Prostate gland (tissue), 2 donors: ENCODE measurements at places on chromosomes 6 and 20.

DNA sequence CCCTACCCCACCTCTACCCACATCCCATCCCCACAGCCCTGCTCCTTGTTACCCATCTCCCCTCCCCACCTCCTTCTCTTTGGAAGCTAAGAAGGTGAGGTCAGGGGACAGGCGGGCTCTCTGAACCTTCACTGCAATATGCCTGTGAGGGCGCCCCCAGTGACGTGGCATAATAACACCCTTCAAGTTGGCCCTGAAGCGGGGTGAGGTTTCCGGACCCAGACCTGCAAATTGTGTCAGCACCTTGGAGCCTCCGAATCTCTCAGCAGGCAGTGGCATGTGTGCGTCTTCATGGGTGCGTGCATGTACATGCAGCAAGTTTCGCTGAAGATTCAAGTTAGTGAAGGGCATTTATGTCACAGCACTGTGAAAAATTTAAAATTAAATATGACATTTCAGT, 114.6 kb downstream of the SOBP start:
- no peak overlapping the region for H3K4me3 ChIP-seq
- no peak overlapping the region for H3K27ac ChIP-seq
- no peaks in the 10 kb centered on the region for H3K36me3 ChIP-seq
- H3K27me3 ChIP-seq: no peaks in the 10 kb centered on the region
- no peaks in the 10 kb centered on the region for H3K4me1 ChIP-seq
- no peak for DNase-seq

DNA sequence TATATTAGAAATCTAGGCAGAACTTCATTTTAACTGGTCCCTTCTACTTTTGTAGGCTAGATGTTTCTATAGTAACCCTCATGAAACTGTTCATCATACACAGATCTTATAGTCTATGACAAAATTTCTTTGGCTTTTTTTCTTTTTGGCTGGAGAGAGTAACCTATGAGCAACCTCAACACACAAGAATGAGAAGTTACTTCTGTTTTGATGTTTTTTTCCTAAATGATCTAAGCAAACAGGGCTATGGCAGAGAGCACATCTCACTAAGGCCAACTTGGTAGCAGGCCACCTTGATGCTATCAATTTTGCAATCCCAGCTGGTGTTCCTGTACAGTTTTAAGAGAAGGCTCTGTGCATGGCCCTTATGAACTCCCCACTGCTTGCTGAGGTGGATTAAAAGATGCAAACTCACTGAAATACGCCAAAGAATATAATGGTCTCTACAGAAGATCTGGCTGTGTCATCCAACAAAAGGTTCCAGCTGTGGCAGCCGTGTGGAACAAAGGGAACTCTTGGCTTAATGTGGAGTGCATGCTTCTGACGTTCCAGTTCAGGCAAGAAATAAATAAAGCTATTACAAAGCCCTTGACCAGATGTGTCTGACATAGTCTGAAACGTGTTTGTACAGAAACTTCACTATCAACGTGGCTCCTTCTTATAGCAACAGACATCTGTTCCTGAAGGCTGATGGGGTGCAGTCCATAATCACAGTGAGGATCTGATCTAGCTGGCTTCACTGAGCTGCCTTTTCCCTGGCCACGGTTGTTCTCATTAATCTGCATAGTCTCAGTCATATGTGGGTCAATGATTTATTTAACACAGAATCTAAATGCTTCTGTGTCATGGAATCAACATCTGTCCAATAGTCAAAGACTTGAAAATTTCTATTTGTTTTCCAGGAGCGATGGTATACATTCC, 481.1 kb downstream of the BMP2 start:
- DNase-seq: no peak
- no peaks in the 10 kb centered on the region for H3K36me3 ChIP-seq
- H3K27me3 ChIP-seq: no peaks in the 10 kb centered on the region
- H3K27ac ChIP-seq: no peak overlapping the region

GRCh38 chr6:161682982-161683381, 409.1 kb upstream of the AGPAT4 start:
- H3K27ac ChIP-seq: no peak overlapping the region
- H3K4me3 ChIP-seq: no peak overlapping the region
- H3K36me3 ChIP-seq: no peaks in the 10 kb centered on the region
- H3K27me3 ChIP-seq: no peaks in the 10 kb centered on the region
- no peak for DNase-seq
- no peaks in the 10 kb centered on the region for H3K4me1 ChIP-seq

DNA sequence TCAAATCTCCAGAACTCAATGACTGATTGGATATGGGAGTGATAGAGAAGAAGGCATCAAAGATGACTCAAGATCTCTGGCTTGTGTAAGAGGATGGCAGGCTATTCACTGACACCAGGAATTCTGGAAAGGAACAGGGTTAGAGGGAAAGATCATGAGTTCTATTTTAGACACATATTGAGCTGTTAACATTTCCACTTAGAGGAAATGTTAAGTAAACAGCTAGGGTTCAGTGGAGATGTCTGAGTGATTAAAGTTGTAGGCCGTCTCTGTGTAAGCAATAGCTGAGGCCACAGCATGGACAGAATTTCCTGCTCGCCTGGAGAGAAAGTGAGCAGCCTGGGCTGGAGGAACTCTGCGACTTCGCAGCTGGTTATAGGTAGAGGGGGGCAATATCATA, 21.0 kb downstream of the ZC3H12D start:
- H3K4me3 ChIP-seq: no peak overlapping the region
- no peak for DNase-seq
- H3K27ac ChIP-seq: no peak overlapping the region
- no peaks in the 10 kb centered on the region for H3K27me3 ChIP-seq

DNA sequence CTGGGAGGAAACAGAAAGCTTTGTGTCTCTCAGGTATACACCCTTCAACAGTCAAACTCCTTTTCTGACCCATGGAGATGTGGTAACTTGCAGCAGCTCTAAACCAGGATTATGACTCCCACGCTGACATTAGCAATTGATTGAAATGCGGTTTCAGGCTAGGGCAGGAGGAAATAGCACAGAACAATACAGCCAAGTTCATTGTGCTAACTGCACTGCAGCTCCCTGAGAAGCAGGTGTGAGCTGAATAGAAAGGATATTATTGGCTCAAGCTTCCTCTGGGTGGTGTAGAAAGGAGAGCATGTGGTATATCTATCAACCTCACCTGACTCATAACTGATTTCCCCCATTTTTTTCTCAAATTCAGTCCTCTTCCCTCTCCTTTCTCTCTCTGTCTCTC, 612.3 kb upstream of the BTBD3 start:
- H3K4me1 ChIP-seq: no peaks in the 10 kb centered on the region
- H3K36me3 ChIP-seq: no peaks in the 10 kb centered on the region
- H3K27ac ChIP-seq: no peak overlapping the region
- DNase-seq: no peak
